ENCODE measurements at places on chromosomes 12 and 14.
A peak's percentile ranks its signal among the peaks of the same experiment; 100 is the strongest.

GRCh38 chr12:6861391-6861790, 5.9 kb upstream of the TPI1 start:
- no peak for DNase-seq

- no peak for DNase-seq
Observed at GRCh38 chr14:100294213-100294962, 11.9 kb downstream of the SLC25A29 start.

GRCh38 chr12:77521508-77522115, 309.1 kb upstream of the NAV3 start:
- peak; percentile 61 for DNase-seq

DNA sequence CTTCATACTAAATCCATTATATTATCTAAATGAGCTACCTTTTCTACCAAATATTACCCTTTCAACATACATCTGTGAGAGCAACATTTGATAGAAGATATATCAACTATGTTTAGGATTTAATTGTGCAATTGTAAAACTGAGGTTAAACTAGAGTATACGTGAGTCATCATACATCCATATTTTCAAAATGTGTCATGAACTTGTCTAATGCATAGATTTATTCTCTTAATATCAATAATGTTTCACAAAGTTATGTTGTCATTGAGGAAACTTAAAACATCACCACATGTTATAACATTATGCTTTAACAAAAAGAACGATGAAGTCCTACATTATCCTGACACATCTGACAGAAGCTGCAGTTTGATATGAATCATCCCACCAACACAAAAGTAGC, 645.5 kb upstream of the NOVA1 start:
- no peak for DNase-seq

DNA sequence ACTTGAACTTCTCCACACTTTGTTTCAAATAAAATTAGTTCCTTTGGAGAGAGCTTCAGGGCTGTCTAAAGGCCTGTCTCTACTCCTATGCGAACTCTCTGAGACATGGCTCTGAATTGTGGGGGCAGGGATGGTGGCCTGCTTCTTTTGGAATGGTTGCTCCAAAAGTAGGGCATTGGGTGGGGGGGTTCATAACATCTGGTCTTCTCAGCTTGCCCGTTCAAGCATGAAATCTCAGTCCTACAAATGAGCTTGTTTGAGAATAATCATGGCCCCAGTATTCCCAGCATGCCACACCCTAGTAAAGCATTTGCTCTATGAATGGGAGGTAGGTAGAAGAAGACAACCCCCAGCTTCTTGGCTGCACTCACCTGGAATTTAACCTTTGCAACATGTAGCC, 6.7 kb downstream of the GPR135 start:
- no peak for DNase-seq

- DNase-seq: no peak
Observed at GRCh38 chr14:69685218-69685616, 73.8 kb downstream of the SUSD6 start.

DNA sequence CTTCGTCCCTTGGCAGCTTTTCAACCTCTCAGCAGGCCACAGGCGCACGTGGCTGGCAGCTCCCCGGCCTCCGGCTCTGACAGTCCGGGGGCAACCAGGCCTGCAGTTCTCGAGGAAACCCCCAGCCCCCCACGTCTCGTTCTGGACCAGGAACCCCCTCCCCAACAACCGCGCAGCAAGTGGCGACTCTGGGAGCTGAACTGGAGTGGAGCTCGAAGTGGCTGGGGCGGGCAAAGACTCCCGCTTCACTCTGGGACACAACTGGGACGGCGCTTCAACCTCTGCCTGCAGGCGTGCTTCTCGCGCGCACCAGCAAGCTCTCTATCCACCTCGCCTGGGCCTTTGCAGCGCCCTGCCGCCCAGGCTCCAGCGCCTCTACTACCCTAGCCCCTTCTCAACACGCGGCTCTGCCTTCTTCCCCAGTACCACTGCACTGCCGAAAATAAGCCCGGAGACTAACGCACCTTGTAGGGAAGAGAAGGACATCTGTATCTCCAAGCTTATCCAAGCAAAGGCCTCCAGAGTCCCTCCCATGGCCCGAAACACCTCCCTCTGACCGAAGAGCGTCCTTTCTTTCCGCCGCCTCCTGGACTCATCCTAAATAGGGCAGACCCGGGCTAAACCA, 2.4 kb upstream of the NKX2-1 start:
- DNase-seq: no peak

DNA sequence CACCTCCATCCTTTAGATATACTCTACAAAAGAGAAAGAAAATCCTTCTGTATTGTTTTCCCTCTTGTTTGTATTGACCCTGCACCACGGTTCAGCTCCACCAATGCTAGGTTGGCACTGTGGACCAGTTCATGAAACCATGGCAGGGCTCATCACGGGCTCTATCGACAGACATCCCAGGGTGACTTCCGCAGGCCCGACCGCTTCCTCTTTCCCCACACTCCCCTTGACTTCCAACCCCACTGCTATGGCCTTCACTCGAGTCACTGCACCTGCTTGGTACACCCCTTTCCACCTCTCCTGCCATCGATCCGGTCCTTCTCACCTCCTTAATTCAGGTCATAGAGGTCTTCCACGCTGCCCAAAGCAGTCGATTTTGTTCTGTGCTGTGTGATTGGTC, 21.2 kb upstream of the AKAP5 start:
- DNase-seq: no peak

- DNase-seq: no peak
Observed at GRCh38 chr14:38991299-38991698, 111.7 kb downstream of the SEC23A start.

GRCh38 chr14:51711505-51711904, 59.8 kb downstream of the FRMD6 start:
- no peak for DNase-seq

- no peak for DNase-seq
Observed at GRCh38 chr12:40515041-40515816, 177.0 kb upstream of the CNTN1 start.

DNA sequence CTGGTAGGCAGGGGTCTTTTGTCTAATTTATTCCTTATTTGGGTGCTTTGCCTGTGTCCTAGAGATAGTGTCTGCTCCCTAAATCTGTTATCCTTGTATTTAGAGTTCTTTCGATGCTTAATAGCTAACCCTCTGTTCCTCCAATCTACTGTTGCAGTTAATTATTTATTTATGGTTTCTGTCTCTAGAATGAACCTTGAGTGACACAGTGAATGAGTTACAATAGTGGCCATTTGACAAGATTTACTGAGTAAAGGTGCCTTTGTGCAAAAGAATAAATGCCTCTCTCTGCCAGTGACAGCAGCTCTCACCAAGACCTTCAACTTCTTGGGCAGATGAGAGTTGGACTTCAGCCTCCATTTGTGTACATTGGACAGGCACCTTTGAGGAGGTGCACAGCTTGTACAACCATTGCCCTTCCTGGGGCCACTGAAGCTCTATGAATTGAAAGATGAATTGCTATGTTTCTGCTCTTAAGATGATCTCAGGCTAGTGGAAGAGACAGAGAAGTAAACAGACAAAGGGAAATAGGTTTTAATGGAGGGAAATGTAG, 165.9 kb downstream of the DERA start:
- DNase-seq: no peak
